ENCODE measurements at places on chromosomes 11 and 22.

DNA sequence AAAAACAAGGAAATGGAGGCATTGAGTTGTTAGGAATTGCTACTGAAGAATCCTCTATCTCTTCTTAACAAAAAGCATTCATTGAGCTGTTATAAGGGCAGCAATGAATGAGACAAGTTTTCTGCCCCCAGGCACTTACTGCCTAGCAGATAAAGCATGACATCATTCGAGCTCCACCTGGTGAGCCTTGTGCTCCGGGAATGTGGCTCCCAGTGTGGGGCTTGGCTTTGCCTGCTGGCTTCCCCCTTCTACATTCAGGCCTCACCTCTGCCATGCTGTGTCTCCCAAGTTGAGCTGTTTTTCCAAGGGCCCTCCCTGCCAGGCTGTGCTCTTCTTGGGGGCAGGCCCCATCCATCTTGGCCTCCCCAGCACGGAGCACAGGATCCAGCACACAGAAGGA is 56.9 kb upstream of the EIF3D start:
- DNase-seq = no peak

GRCh38 chr11:92929246-92929645 is 40.2 kb upstream of the MTNR1B start:
- no peak for DNase-seq

- DNase-seq = no peak
These were observed 380.9 kb downstream of the LARGE1 start for GRCh38 chr22:33539202-33539901.

DNA sequence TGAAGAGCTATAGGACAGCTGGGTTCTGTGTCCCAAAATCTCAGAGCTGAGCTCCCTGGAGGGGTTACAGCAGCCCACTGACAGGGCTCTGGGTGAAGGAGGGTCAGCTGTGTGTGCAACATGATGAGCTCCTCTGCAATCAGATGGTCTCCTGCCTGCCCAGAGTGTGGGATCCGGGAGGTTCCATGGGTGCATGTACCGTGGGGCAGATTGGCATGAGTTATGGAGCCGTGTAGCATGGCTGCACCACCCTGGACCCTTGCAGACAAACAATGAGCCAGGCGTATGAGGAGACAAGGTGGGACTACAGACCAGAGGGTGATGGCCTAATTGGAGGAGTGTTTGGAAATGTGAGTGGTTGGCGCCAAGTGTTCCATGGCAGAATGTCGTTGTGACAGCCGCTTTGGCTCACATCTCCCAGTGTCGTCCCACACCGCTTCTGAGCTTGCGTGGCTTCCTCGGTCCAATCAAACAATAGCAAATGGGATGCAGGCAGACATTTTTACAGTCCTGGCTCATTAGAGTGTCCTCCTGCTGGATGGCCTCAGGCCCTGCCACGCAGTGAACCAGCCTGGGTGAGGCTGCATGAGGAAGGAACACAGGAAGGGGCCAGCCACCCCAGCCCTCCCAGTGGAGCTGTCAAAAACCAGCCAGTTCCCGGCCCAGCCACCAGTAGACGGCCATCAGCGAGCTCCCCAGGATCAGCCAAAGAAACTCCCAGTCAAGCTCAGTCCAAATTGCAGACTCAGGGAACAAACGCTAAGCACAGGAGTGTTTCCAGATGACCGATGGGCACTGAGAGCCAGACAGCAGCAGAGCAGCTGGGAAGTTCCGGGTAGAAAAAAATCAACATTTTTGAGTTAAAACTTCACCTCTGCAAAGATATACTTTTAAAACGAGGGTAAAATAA is 1066.9 kb downstream of the BRD1 start:
- no peak for DNase-seq

- no peak for DNase-seq
These were observed 21.3 kb downstream of the PIWIL4 start for GRCh38 chr11:94588366-94588942.

- DNase-seq = peak; percentile 27
These were observed 48.3 kb downstream of the SYT13 start for GRCh38 chr11:45237711-45238315.

GRCh38 chr11:67409781-67410368 is 5.6 kb upstream of the CARNS1 start:
- DNase-seq = no peak

GRCh38 chr11:93651052-93651451 is 10.4 kb upstream of the CEP295 start:
- DNase-seq = no peak

- no peak for DNase-seq
These were observed 53.4 kb upstream of the WNT7B start for GRCh38 chr22:46030231-46030880.

DNA sequence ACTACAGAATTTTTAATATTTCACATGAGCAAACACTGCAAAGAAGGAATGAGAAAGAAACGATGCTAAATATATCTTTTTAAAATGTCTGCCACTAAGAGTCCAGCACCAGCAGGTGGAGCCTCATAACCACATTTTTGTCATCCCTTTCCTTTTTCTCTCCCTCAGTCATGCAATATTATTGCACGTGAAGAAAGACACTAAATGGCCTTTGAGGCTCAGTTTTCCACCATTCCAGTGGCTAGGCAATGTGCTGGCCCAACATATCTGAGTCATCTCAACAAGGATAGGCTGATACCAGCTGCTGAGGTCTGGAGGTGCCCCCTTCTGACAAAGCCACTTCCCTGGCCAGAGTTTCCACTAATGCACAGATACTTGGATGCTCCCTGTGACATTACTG is 1.8 kb downstream of the ALKBH8 start:
- DNase-seq = peak; percentile 69

GRCh38 chr11:30406978-30407762 is 84.3 kb downstream of the ARL14EP start:
- DNase-seq = no peak

GRCh38 chr22:27433585-27434190 is 367.9 kb downstream of the MN1 start:
- DNase-seq = peak; percentile 20

DNA sequence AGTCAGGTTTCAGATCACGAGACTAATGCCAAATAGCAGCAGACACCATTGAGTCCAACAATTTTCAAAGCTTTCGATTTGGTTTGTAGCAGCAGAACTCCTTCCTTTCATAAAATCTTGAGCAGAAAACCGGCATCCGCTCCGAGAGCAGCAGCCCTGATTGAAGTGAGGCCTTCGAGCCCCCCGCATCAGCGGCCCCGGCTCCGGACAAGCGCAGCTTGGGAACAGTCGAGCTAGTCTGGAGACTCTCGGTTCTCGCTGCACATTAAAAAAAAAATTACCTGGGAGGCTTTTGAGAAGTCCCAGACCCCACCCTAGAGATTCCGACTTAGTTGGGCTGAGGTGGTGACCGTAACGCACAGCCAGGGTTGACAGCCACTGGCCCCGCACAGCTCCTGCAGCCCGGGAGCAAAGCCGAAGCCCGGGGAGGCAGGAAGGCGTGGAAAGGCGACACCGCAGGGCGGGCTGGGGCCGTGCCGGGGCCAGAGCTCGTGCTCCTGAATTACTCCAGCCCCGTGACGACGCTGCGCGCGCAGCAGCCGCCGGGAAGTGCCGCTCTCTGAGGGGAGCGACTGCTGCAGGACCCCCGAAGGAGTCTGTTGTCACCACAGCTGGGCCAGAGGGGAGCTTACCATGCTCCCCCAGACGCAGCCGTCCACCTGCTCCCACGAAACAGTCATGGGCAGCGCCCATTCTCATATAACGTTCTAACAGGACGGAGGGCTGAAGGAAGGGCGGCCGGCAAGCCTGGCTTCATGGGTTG is 57.8 kb downstream of the SPATA19 start:
- DNase-seq = no peak

All from fibroblast of lung (primary cell).